Thoracic aorta (tissue), 2 donors: ENCODE measurements at places on chromosomes 4 and X. TPM values are rescaled to one million over a fixed set of nuclear protein-coding genes. Genes with fewer than 3 reads are reported as not detected.

The FGG gene
- total RNA-seq = not detected

The ADH1A gene
- 0.99 TPM for total RNA-seq

The FAAH2 gene
- total RNA-seq = 1.2 TPM

The IGSF1 gene
- 8.4 TPM for total RNA-seq

The LRRC66 gene
- total RNA-seq = 1.1 TPM

The ERVMER34-1 gene
- not detected for total RNA-seq

The SAGE1 gene
- not detected for total RNA-seq

- no peak for DNase-seq
- no peaks in the 10 kb centered on the region for H3K27me3 ChIP-seq
- no peak overlapping the region for H3K27ac ChIP-seq
- no peaks in the 10 kb centered on the region for H3K4me1 ChIP-seq
Observed at GRCh38 chrX:30793767-30794103, 95.3 kb downstream of the TAB3 start.

DNA sequence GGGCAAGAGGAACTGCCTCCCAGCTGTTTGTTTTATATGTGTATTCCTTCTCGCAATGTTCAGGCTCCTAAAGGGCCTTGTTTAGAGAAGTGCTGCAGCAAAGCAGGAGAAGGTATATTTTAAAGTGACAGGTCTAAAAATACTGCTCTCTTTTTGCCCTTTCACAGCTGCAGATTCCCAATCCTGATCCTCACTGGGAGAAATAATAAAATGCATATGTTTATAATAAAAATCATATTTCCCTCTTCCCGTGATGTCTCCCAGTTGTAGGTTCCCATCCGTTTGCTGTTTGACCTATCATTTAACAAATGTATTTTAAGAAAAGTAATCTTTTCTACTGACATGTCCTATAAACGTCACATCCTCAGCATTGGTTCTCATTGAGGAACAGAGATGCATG is 62.7 kb upstream of the GPC4 start:
- no peak for DNase-seq
- no peaks in the 10 kb centered on the region for H3K4me1 ChIP-seq
- no peaks in the 10 kb centered on the region for H3K27me3 ChIP-seq

DNA sequence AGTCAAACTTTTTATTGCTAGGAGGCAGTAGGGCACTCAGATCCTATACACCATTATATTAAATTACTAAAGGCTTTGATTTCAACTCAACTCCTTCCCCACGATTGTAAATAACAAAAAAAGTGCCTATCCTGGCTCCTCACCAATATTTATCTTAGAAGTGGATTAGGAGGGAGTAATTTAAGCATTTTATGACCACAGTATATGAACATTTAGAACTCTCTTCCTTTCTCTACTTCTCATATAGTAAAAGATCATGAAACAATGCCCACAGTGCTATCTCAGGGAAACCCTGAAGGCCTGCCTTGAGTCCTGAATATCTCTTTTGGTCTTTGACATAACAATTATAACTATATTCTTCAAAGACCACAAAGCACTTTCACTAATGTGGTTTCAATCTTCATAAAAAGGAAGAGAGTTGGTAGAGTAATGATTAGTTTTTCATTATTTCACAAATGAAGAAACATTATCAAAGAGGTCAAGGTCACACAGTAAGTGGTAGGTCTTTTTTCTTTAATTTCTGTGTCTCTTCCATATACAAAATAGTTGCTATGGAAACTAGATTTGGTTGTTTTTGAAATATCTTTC is 29.1 kb upstream of the ADH1C start:
- H3K27ac ChIP-seq = no peak overlapping the region
- DNase-seq = no peak
- no peaks in the 10 kb centered on the region for H3K4me1 ChIP-seq
- H3K36me3 ChIP-seq = no peaks in the 10 kb centered on the region
- H3K27me3 ChIP-seq = no peaks in the 10 kb centered on the region

GRCh38 chr4:140239311-140239710 is 85.3 kb upstream of the MAML3 start:
- H3K4me1 ChIP-seq = peaks cover 44% of the 10 kb centered on the region
- H3K4me3 ChIP-seq = no peak overlapping the region
- H3K27ac ChIP-seq = no peak overlapping the region
- H3K27me3 ChIP-seq = no peaks in the 10 kb centered on the region

DNA sequence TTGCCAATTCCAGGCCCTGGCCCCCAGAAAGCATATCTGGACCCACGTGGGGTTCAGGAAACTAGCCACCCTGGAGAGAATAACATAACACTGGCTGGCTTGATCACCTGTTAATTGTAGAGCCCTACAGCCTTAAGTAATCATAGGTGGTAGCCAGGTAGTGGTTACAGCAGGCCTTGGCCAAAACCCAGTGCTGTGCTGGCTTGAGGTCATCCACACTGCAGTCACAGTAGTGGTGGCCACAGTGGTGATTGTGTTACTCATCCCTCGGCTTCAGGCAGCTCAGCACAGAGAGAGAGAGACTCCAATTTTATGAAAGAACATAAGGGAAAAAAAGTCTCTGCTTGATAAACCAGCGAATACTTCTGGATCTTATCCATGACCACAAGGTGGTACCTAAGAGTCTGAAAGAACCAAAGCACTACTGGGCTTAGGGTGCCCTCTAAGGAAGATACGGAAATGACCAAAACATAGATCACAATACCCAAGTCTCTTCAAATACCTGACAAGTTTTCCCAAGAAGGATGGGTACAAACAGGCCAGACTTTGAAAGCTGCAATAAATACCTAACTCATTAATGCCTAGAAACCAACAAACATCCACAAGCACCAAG is 46.6 kb upstream of the CDX4 start:
- no peak for DNase-seq
- no peaks in the 10 kb centered on the region for H3K4me1 ChIP-seq
- H3K27me3 ChIP-seq = no peaks in the 10 kb centered on the region
- no peak overlapping the region for H3K27ac ChIP-seq

GRCh38 chr4:33924239-33924638 is 2320.1 kb downstream of the ARAP2 start:
- no peak for DNase-seq
- no peaks in the 10 kb centered on the region for H3K36me3 ChIP-seq
- H3K27me3 ChIP-seq = no peaks in the 10 kb centered on the region
- no peaks in the 10 kb centered on the region for H3K4me1 ChIP-seq
- no peak overlapping the region for H3K27ac ChIP-seq
- H3K4me3 ChIP-seq = no peak overlapping the region

- H3K4me1 ChIP-seq = no peaks in the 10 kb centered on the region
- H3K27me3 ChIP-seq = no peaks in the 10 kb centered on the region
- H3K36me3 ChIP-seq = no peaks in the 10 kb centered on the region
- no peak for DNase-seq
Observed at GRCh38 chrX:25020905-25021449, 5.2 kb upstream of the ARX start.

GRCh38 chr4:56744030-56744429 is 62.9 kb upstream of the HOPX start:
- no peak overlapping the region for H3K4me3 ChIP-seq
- H3K27ac ChIP-seq = no peak overlapping the region
- no peaks in the 10 kb centered on the region for H3K4me1 ChIP-seq
- H3K27me3 ChIP-seq = no peaks in the 10 kb centered on the region
